Ammon's horn (tissue), 1 donor: ENCODE measurements at places on chromosomes 7 and 10.
A peak's percentile ranks its signal among the peaks of the same experiment; 100 is the strongest.

- no peak for DNase-seq
Observed at GRCh38 chr10:117653170-117653515, 110.6 kb downstream of the EMX2 start.

DNA sequence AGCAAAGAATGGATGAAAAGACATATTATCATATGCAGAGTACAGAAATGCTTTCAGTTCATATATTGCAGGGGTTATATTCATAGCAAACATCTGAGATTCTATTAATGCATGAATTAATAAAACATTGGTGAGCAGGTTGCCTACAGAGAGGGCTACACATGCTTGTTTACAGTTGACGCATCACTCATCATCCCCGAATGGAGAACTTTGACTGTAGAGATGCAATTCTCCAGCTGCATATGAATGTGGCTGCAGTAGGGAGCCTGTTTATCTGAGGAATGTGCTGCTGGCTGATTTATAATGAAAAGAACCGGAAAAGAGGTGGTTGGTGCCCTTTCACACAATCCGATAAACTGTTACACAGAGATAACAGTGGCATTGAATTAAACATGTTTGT lies 116.5 kb downstream of the GRM3 start:
- peak; percentile 34 for DNase-seq

GRCh38 chr7:127214956-127215718 lies 37.6 kb downstream of the GRM8 start:
- DNase-seq: no peak

DNA sequence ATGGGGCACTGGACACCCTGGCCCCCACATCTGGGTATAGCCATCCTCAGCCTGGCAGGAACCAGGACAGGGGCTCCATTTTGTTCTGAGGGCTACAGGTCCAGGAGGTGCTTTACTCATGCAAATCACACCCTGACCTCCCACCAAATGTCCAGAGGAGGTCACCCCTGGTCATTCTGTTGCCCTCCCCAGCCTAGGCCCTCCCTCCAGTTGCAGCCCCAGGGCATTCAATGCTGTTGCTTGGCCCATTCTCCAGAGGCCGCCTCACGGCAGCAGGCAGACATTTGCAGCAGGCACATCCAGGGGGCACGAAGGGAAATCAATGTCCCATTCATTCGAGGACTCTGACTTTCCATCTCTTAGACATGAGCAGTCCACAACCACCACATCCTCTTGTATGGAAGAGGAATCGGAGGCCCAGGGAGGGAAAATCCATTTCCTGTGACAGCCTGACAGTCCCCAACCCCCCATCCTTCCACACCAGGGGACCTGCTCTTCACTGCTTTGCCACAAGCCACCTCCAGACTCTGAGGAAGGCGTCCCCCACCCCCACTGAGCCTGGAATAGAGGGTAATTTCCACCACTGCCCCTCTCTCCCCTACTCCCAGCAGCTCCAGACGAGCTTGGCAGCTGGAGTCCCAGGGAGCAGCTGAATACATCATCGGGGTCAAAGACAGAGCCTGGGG lies 76.2 kb upstream of the UNC5B start:
- DNase-seq: no peak

GRCh38 chr7:22849172-22849571 lies 26.5 kb upstream of the TOMM7 start:
- DNase-seq: no peak

DNA sequence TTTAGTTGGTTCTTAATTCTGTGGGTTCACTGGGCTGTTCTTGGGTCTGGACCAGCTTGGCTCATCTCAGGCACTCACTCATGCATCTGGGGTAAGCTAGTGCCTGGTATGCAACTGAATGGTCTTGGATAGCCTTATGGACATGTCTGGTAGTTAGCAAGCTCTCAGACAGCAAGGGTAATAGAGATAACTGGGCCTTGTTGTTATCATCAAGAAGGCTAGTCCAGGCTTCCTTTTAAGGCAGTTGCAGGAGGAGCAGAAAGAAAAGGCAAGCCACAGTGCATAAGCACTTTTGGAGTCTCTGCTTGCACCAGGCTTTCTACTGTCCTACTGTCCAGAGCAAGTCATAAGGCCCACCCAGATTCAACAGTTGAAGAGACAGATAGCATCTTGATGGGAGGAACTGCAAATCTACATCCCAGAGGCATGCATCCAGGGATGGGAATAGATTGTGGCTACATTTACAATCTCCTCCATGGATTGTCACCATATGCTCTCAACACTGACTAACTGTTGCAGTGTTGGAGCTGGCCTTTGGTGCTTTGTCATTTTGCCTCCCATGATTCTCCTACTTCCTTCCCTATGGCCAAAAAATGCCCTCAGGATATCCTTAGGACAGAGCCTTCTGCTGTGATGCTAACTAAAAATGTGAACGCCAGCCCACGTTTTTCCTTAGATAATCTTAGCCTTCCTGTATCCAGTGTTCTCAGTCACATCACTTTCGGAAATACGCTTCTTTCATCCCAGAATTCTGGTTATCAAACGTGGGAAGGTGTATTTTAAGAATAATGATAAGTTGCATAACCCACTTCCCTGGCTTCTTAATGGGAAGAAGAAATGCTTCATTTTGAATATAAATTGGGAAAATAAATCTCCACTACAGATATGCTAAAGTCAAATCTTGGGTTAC lies 3.6 kb downstream of the GIMAP4 start:
- DNase-seq: no peak

DNA sequence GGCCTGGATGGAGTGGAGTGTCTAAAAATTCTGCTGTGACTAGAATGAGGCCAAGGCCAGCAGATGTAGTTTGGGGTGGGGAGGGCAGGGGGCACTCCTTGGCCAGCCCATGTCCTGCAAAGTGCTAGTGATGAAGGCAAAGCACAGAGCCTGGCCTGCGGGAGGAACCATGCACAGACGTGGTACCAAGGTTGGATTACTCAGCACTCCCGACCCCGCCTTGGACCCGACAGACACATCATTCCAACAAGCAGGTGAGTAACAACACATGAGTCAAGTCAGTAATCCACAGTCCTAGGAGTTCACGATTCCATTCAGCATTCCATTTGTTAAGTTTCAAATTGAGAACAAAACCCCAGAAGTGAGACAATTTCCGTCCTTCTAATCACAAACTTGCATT lies 317.3 kb downstream of the TCERG1L start:
- DNase-seq: no peak

DNA sequence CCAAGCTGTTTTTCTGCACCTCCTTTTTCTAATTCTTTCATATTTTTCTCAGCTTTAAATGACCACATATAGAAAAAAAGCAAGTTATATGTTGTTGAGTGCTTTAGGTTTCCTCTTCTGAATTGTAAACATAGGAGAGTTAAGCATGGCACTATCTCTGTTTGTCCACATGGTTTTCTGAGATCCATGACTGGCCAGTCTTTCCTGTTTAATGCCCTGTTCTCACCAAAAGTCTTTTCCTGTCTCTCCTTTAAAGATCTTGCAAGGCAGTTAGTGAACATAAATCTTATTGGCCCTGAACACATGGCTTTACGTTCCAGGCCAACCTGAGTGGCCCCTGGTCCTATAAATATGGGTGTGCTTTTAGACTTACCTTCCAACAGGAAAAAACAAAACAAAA lies 19.4 kb downstream of the TRPV5 start:
- no peak for DNase-seq

DNA sequence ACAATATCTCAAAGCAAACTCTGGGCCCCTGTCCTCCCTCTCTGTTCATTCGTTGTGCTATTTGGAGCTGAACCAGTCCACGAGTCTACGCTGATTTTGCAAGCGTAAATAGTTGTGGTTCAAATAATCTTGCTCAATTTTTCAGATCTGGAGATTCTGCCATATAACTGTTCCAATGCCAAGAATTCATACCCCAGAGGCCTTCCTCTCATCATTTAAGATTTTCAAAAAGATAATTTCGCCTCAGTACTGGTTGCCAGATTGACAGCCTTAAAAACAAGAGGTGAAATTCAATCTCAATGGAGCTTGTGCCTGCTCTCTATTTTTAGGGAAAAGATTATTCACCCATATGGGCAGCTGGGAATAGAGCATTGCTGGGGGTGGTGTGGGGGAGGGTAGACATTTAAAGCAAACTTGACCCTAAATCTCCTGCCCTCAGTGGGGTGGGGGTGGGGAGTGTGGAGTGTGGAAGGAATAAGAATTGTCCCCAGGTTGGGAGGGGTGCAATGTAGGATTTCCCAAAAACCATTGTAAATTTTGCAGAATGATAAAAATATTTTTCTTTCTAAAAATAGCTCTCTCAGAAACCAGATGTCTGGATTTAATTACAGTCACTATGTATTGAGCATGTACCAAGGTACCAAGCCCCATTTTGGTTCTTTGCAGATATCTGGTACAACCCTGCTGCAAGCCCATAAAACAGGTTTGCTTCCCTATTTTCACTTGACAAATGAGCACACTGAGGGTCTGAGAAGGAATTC lies 104.7 kb upstream of the EEPD1 start:
- no peak for DNase-seq
